ENCODE measurements at places on chromosomes 3 and 15. TPM values are rescaled to one million over a fixed set of nuclear protein-coding genes. Genes with fewer than 3 reads are reported as not detected.
A peak's percentile ranks its signal among the peaks of the same experiment; 100 is the strongest.

Gene PLA2G4D
- total RNA-seq, result not detected

Gene ACKR4
- not detected for total RNA-seq

Gene THSD4
- 0.11 TPM for total RNA-seq

Gene AADACL2
- total RNA-seq, result not detected

Gene WDR93
- total RNA-seq, result not detected

GRCh38 chr3:150640256-150640655 lies 37.1 kb downstream of the SELENOT start:
- no peak for DNase-seq

- no peak for DNase-seq
These were observed 262.5 kb upstream of the TGFBR2 start for GRCh38 chr3:30343861-30344260.

- DNase-seq, result no peak
These were observed 26.4 kb downstream of the TIGIT start for GRCh38 chr3:114320246-114320645.

DNA sequence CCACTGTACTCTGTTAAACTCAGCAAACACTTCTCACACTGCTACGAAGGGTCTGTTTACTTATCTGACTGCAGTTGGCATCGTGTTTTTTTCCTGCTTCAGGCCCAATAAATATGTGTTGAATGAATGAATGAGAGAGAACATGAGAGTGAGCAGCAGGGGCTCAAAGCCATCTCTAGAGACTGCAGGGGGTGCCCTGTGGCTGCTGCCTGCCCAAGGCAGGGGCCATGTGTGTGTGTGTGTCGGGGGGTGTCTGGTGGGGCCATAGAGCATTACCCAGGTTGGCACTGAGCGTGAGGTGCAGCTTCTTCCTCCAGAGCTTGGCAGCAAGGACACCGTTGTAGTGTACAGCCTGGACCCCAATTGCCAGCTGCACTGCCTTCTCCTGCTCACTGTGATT lies 14.8 kb downstream of the EPB42 start:
- DNase-seq, result no peak

Gene ROPN1
- total RNA-seq, result not detected

GRCh38 chr3:29639578-29640290 lies 358.9 kb downstream of the RBMS3 start:
- no peak for DNase-seq

- DNase-seq, result no peak
These were observed 23.5 kb upstream of the JMJD7 start for GRCh38 chr15:41804361-41804760.

Gene GPR27
- 2.4 TPM for total RNA-seq

Gene ARNT2
- 0.11 TPM for total RNA-seq

- no peak for DNase-seq
These were observed 682 bp downstream of the ITPKA start for GRCh38 chr15:41494190-41494921.

DNA sequence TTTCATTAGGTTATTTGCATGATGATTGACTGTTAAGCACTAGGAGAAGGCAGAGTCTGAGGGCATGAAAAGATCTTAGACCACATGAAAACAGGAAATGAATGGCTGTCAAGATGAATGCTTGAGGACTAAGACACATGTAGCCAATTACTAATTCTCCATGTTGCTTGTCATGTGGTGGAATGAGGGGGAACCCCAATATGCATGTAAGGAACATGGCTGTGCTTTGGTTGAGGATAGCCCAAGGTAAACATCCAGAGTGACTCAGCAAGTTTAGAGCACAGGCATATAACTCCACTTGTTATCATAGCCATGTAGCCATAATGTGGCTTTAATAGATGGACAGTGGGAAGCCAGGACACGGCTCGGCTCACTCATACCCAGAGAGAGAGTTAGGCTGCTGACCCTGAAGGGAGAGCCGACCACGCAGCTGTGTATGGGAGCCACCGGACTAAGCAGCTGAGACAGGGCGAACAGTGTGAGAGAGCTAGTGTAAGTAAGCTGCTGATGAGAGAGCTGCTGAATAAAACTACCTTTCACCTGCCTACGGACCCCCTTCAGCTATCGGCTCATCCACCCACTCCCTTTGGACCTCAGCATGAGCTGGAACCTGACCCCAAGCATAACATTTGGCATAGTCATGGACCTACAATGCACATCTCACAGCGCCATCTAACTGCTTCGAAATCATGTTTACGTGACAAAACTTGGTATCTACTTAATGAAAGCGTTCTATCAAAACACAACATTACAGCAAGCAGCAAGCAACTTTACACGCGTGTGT lies 37.6 kb downstream of the ANO10 start:
- no peak for DNase-seq

GRCh38 chr3:33918126-33918756 lies 119.8 kb downstream of the PDCD6IP start:
- DNase-seq, result no peak

- no peak for DNase-seq
These were observed 19.0 kb downstream of the SYNM start for GRCh38 chr15:99123713-99124451.

Gene AHSG
- 0.66 TPM for total RNA-seq

DNA sequence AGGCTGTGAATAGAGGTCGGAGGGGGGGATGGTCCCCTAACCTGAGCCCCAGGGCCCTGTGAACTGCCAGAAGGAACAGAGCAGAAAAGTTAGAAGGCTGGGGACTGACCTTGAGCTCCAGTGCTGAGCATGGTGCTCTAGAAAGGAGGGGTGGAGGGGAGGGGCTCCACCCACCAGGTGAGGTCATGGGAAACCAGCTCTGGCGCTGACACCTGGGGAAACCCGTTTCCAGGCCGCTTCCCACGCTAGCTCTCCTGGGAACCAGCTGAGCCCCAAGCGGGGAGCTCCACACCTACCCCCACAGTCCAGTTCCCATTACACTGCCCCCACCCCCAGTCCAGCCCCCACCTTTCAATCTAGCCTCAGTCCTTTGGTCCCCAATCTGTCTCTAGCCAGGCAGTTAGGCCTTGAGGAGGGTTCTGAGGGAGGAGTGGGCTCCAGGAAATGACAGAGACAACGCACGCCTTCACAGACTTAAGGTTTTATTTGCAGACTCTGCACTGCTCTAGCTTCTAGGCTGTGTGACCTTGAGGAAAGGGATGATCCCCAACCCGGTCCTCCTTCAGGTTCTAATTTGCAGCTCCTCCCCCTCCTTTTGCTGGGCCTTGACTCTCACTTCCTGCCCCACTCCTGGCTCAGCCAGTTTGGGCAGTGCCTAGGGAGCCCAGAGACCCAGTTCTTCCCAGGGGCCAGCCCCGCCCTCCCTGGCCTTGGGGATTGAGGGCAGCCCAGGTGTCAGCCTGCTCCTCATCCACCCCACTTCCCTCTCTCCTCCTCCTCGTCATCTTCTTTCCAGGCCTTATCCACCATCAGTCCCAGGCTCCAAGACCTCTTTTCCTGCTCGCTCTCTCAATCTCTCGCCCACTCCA lies 2.1 kb downstream of the RHOV start:
- peak; percentile 34 for DNase-seq

Gene STRIT1
- not detected for total RNA-seq

Gene SNTN
- not detected for total RNA-seq

Gene MME
- not detected for total RNA-seq

GRCh38 chr15:89395996-89396395 lies 61.4 kb upstream of the POLG start:
- no peak for DNase-seq

DNA sequence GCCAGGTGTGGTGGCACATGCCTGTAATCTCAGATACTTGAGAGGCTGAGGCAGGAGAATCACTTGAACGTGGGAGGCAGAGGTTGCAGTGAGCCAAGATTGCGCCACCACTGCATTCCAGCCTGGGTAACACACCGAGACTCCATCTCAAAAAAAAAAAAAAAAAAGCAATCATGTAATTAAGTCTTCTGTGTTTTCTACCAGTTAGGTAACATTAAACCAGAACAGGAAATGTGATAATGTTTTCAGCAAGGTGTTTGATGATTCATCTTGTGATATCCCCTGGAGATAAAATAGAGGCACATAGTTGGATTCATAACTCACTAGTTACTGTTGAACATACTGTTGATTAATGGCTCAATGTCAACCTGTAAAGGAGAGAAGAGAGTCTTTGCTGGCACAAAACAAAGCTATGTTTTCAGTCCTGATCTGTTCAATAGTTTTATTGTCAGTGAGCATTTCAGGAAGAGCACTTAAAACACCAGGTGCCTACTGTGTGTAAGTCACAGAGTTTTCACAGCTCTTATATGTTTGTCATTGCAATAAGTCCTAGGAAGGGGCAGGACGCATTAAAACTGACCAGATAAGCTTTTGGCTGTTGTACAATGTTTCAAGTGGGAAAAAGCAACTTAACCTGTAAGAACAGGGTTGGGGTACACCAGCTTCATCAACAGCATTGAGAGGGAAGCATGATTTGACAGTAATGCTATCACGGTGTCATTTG lies 19.5 kb downstream of the DNAJB11 start:
- no peak for DNase-seq

DNA sequence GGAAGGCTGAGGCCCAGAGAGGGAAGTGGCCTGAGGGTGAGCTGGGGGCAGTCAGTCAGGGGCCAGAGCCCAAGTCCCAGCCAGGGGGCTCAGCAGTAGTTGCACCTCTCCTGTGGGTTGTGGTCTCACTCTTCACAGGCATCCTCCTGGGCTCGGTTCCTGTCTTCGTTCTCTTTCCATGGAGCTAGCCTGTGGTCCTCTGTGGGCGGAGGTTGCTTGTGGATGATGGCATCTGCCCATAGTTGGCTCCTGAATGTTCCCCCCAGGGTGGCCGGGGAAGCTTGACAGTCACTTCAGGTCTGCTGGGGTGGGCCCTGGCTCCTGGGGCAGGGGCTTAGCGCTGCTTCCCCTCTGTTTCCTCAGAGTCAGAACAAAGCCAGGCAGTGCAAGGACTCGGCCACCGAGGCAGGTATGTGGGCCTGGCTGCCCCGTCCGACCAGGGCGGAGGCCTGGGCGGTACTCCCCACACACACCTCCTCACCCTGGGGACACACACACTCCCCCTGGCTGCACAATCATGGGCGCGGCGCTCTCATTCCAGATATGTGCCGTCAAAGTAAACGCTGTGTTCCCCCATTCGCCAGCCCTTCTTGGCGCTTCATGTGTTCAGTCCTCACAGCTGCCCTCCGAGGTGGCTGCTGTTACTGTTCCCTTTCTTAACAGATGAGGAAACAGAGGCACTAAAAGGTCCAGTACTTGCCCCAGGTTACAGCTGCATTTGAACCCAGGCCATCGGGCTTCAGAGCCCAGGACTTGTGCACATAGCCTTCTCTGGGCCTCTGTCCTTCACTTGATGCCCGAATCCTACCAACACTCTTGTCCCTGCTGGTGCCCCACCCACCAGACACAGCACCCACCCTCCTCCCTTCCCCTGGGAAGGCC lies 34.5 kb downstream of the PSTPIP1 start:
- no peak for DNase-seq

Gene GOLGA6L7
- total RNA-seq, result not detected

- no peak for DNase-seq
These were observed 25.9 kb upstream of the MINAR1 start for GRCh38 chr15:79406210-79406609.

GRCh38 chr15:38602910-38603670 lies 38.5 kb upstream of the RASGRP1 start:
- DNase-seq, result no peak

Gene TEX55
- total RNA-seq, result not detected

Gene SLC28A1
- total RNA-seq, result not detected

- DNase-seq, result no peak
These were observed 517.2 kb upstream of the CBLB start for GRCh38 chr3:106386050-106386449.

Gene SLC9A9
- total RNA-seq, result 0.98 TPM

Gene KLHDC8B
- 3.5 TPM for total RNA-seq

Gene CTXN2
- not detected for total RNA-seq
